Activated CD8-positive, alpha-beta T cell treated with anti-CD3 and anti-CD28 coated beads for 36 hours (primary cell): ENCODE measurements at places on chromosomes 7 and 10. TPM values are rescaled to one million over a fixed set of nuclear protein-coding genes. Genes with fewer than 3 reads are reported as not detected.
A peak's percentile ranks its signal among the peaks of the same experiment; 100 is the strongest.

DNA sequence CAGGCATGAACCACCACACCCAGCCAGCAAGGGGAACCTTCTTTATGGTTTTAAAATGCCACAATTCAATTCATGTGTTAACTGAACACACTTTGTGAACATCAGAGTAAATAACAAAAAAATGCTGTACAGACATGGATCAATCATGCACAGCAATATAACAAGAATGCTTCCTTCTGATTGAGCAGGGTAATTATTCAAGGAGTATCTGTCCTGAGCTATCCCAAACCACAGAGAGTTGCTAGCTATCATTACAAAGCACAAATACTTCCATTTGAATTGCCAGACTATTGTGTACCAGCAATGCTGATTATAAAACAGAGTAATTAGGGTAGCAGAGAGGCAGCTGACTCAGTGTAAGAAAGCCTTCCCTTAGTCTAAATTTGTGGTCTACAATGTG is 11.3 kb upstream of the RHOBTB1 start:
- no peaks in the 10 kb centered on the region for H3K36me3 ChIP-seq
- H3K27me3 ChIP-seq: peaks cover 9% of the 10 kb centered on the region
- DNase-seq: no peak
- no peak overlapping the region for H3K27ac ChIP-seq
- no peaks in the 10 kb centered on the region for H3K4me1 ChIP-seq
- no peak overlapping the region for H3K4me3 ChIP-seq

DNA sequence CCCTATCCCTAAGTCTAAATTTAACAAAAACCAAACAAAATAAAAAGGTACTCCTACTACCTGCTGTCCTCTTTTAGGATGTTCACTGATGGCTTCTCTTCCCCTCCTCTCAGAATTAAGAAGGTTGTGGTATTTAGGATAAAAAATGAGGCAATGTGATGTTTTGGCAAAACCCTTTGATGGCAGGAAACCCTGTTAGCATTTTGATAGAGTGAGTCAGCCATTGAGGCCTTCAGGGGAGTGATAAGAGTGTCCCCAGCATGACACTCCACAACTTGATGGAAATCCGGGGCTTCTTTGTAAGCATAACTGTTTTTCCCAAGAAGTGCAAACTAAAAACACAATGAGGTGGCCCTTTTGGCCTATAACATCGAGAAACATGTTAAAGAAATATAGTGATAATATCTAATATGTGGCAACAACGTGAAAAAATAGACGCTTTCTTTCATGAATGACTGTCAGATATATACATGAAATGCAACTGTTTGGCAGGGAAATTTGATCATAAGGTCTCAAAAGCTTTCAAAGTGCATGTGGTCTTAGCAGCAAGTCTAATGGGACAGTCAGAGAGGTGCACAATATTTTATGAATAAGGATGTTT is 55.0 kb downstream of the PRTFDC1 start:
- peak overlapping the region; percentile 84 for H3K27ac ChIP-seq
- H3K4me1 ChIP-seq: peaks cover 71% of the 10 kb centered on the region
- peaks cover 16% of the 10 kb centered on the region for H3K36me3 ChIP-seq
- peak overlapping the region; percentile 17 for H3K4me3 ChIP-seq

GRCh38 chr7:132899833-132900232 is 182.1 kb downstream of the CHCHD3 start:
- peaks cover 6% of the 10 kb centered on the region for H3K4me1 ChIP-seq
- H3K4me3 ChIP-seq: no peak overlapping the region
- H3K27ac ChIP-seq: no peak overlapping the region
- H3K36me3 ChIP-seq: peaks cover 39% of the 10 kb centered on the region

Gene PIK3CG
- 26.8 TPM for total RNA-seq

Gene ZNF655
- total RNA-seq: 63.0 TPM
